ENCODE measurements at places on chromosomes 4 and X.

DNA sequence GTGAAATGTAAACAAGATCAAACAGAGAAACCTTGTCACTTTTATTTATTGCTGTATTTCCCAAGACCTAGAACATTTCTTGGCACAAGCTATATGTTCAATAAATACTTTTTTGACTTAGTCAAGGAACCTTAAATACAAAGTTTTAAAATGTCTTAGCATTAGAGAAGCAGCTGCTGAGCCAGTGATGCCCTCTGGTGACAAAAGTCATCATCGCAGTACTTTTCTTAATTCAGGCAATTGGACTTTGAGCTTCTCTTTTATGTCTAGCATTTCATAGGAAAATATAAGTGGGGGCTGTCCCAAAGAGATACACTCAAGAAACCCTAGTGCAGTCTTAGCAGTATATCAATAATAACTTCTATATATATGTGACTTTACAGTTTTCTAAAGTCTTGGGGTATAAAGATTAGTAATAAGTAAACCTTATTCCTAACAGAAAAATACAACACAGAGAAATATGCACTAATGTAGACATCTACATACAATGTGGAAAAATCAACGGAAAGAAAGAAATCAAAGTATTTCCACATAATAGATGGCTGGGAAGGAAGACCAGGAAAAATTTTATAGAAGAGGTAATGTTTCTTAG lies 118.4 kb downstream of the DTHD1 start:
- no peak for DNase-seq

- no peak for DNase-seq
Measured at GRCh38 chrX:96752781-96753180, 68.1 kb downstream of the DIAPH2 start.

DNA sequence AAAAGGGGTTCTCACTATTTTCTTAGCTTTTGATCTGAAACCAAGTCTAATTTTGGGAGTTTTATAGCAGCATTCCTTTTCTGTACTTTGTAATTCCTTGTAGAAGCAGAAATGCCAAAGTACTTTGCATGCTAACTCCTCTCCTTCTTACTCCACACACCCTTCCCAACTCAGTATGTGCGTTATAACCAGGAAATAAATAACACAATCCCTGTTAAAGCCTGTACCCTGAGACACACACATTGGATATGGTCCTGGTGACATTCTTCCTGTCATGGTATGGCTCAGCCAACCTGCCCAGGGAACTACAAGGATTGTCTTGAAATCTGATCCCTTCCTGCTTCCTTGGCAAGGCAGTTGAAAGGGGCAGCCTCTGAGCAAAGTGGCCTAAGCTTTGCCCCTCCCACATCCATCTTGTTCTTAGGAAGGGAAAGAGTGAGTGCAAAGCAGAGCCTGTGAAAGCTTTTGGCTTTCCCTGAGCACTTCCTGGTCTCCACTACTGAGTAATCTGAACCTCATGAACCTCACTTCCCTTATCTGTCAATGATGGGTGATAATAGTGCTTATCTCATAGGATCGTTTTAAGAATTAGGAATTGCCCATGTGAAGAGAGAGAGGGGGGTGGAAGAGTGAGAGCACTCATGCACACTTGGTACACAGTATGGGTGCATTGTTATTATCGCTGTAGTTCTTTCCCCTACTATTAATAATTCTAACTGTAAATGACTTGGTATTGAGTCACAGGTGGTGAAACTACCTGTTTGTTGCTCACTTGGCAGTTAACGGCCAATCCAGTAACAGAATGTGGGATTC lies 109.3 kb downstream of the AFF2 start:
- no peak for DNase-seq

- DNase-seq: no peak
Measured at GRCh38 chr4:76585897-76586360, 150.9 kb downstream of the SHROOM3 start.

- peak; percentile 49 for DNase-seq
Measured at GRCh38 chrX:56729152-56729850, at the start of gene NBDY. Gene NBDY, plus strand, starts transcription at chrX:56729243. Its CDS starts 111 bp downstream, at chrX:56729354.

DNA sequence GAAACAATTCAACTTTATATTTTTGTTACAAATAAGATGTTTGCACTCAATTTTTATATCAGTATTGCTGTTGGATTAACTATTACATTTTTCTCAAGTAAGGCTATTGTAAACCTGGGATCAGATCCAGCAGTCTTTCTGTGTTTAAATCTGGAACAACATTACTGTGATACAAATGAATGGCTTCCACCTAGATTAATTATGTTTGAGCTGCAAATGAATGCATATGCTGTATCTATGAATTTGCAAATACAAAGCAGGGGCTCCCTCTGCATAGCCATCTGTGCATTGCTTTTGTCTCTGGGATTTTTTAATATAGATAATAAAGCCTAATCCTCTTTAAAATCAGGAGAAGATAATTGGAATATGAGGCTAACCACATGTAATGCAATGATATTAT lies 69.8 kb upstream of the NEIL3 start:
- no peak for DNase-seq

GRCh38 chr4:177511611-177512010 lies 69.4 kb upstream of the AGA start:
- no peak for DNase-seq

- no peak for DNase-seq
Measured at GRCh38 chr4:69710580-69710979, 49.8 kb downstream of the SULT1B1 start.

DNA sequence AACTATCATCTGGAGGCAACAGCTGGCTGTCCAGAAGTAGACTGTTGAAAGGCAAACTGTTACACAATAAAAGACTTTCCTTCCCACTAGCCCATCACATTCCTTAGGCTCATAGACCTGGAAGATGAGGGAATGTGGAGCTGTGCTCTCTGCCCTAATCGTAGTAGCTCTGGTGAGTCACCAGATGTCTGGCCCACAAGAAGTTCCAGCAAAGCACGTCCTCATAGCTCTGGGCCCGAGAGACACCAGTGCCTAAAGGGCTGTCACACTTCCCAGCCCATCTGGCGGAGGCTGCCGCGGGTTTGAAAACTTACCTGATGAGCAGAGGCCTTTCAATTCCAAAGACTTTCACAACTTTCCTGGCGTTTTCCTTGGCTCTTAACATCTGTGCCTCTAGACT lies 81.7 kb upstream of the STOX2 start:
- peak; percentile 24 for DNase-seq

DNA sequence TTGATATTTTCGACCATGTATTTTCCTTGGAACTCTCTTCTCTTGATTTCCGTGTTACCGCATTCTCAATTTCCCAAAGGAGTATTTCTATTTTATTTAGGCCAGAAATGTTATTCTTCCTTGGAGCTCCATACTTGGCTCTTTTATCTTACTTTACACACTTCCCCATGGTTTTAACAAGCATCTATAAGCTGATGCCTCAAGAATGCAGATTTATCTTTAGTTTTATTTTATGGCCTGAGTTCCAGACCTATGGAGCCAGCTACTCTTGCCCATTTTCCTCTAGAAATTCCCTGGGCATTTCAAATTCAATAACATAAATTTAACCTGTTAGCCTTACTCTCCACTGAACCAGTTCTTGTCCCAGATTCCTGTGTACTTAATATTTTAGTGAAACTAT lies 43.7 kb downstream of the SULT1E1 start:
- DNase-seq: no peak

Data from BE2C (cell line).